GF-D8 (cell line): ENCODE measurements at places on chromosomes 6 and 20.

DNA sequence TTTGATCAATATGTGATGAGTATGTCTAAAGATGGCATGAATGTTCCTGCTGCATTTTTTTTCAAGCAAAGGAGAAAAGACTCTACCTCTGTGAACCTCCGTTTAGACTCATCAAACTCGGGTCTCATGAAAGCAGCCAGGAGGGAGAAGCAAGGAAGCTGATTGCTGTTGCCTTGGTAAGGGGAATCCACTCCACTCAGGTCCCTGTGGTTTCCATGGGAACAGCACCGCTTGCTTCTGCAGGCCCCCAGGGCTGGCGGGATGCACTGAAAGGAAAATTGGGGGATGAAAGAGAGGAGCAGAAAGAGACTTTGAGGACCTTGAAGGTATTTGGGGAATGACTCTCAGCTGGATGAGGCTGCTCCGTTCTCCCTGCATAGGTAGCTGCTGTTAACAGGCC is 249.6 kb upstream of the RIN2 start:
- no peak for DNase-seq

GRCh38 chr6:129120856-129121638 is 238.1 kb downstream of the LAMA2 start:
- no peak for DNase-seq

DNA sequence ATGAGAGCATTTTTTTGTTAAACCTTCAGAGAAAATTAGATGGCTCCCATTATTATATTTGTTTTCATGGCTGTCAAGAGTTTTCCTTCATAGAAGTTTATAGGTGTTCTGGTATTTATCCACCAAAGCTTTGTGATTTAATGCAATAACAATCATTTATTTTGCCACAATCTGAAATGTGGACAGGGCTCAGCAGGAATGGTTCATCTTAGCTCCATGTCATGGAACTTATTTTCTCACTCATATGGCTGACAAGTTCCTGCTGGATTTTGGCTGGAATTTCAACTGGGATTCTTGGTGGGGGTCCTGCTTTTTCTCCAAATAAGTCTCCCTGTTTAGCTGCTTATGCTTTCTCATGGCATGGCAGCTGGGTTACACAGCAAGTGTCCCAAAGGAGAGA is 876.7 kb downstream of the QKI start:
- no peak for DNase-seq

DNA sequence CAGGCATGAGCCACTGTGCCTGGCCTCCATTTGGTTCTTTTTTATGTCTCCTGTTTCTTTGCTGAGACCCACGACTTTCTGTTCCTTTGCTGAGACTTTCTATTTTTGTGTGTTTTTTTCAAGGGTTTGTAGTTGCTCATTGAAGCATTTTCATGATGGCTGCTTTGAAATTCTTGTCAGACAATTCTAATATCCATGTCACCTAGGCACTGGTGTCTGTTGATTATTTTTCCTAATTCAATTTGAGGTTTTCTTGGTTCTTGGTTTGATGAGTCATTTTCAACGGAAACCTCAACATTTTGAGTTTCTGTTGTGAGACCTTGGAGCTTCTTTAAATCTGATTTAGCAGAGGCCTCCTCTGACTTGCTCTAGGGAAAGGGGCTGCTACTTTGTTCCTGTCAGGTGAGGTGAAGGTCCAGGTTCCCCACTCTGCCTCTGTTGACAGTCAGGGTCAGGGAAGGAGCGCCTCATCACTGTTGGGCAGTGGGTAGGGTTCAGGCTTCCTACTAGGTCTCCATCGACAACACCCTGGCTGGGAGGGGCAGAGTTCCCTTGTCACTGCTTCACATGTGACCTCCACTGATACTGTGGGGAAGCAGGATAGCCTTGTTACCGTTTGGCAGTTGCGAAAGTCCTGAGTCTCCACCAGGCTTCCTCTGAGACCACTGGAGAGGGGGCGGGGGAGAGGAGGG is 67.2 kb upstream of the RNF24 start:
- peak; percentile 92 for DNase-seq

GRCh38 chr6:107386340-107386739 is 73.0 kb downstream of the PDSS2 start:
- no peak for DNase-seq

DNA sequence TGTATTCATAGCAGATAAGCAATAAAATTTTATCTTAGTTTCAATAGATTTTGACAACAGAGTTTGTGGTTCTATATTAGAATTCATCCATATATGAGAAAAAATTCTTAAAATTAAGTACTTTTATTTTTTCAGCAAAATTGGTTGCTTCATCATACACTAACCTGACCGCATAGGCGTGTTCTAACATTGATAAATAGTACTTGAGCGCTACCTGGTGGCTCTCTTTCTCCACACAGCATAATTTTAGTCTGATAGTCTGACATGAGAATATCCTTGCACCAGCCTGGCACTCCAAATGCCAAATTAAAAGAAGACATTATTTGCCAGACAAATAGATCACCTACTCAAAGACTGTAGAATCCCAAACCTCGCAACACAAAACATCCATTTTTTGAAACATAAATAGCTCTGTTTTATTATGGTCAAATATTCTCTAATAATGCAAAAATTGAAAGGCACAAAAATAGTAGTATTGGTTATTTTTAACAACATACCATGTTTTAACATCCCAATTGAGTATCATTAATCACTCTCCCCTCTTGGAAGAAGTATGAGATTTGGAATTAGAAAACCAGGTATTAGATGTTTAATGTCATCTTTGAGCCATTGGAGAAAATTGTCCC is 33.0 kb upstream of the FILIP1 start:
- DNase-seq = peak; percentile 25
